Activated B cell treated with CpG ODN at 0.5 μM for 24 hours (primary cell): ENCODE measurements at places on chromosomes 2 and 18. TPM values are rescaled to one million over a fixed set of nuclear protein-coding genes. Genes with fewer than 3 reads are reported as not detected.

DNA sequence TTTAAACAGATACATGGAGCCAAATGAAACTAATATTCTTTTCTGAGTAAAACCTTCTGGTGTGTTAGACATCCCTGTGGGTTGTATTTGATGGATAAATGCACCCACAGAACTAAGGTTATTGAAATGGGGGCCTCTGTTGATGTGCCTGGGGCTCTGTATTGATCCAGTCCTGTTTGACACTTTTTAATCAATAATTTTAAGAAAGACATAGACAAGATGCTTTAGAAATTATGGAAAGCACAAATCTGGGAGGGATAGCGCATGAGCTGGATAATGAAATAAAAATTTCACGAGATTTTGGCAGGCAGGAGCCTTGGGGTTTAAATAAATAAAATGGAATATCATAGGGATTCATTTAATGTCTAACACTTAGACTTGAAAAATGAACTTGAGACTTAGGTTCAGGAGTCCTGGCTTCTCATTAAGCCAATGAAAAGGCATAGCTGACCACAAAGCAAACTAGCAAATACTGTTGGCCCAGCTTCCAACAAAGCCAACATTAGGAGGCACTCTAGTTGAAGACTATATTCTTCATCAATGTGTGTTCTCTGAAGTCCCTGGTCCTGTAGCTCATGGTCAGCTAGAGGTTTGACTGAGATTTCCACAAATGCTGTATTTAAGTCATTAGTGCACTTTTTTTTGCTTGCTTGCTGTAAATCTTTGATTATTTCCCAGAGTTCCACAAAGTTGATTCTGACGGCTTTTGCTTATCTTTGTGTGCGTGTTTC, 64.2 kb upstream of the SH3RF3 start:
- H3K27ac ChIP-seq, result no peak overlapping the region
- no peak overlapping the region for H3K4me3 ChIP-seq
- DNase-seq, result no peak
- no peaks in the 10 kb centered on the region for H3K4me1 ChIP-seq
- H3K36me3 ChIP-seq, result no peaks in the 10 kb centered on the region

DNA sequence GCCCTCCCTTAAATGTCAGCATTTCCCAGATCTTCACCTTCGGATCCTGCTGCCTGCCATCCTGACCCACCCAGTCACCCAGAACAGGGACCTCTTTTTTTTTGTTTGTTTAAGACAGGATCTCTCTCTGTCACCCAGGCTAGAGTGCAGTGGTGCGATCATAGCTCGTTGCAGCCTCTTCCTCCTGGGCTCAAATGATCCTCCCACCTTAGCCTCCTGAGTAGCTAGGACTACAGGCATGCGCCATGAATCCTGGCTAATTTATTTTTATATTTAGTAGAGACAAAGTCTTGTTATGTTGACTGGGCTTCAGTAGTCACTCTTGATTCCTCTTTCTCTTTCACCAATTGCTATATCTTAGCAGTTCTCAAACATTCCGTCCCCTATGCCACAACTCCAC, 39.0 kb downstream of the INSIG2 start:
- no peaks in the 10 kb centered on the region for H3K36me3 ChIP-seq
- H3K4me3 ChIP-seq, result no peak overlapping the region
- no peak overlapping the region for H3K27ac ChIP-seq
- peaks cover 24% of the 10 kb centered on the region for H3K4me1 ChIP-seq
- peaks cover 6% of the 10 kb centered on the region for H3K27me3 ChIP-seq

DNA sequence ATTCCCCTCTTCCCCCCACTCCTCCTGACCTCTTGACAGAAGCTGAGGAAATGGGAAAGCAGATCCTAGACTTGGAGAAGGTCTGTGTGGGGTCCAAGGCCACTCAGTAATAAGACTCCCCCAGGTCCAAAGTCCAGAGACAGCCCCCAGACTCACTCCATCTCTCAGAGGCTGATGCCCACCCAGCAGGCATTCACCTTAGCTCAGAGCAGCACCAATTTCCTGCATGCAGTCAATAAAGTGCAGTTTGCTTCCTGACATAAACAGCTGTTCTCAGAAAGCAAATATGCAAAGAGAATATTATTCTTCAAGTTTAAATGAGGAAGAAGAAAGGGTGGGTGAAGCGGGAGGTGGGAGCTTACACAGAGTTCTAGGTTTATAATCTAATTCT, 84.1 kb upstream of the RTN4 start:
- peaks cover 34% of the 10 kb centered on the region for H3K4me1 ChIP-seq
- H3K4me3 ChIP-seq, result peak overlapping the region; percentile 88
- DNase-seq, result no peak
- H3K27ac ChIP-seq, result peak overlapping the region; percentile 91
- H3K27me3 ChIP-seq, result no peaks in the 10 kb centered on the region

- H3K4me3 ChIP-seq, result no peak overlapping the region
- H3K27me3 ChIP-seq, result no peaks in the 10 kb centered on the region
- no peak for DNase-seq
- peaks cover 15% of the 10 kb centered on the region for H3K4me1 ChIP-seq
- peaks cover 50% of the 10 kb centered on the region for H3K36me3 ChIP-seq
Measured at GRCh38 chr18:46109386-46109785, 5.2 kb downstream of the HAUS1 start.

- peaks cover 28% of the 10 kb centered on the region for H3K36me3 ChIP-seq
- H3K27me3 ChIP-seq, result no peaks in the 10 kb centered on the region
- H3K27ac ChIP-seq, result no peak overlapping the region
- no peak for DNase-seq
Measured at GRCh38 chr2:28199995-28200679, 192.5 kb upstream of the FOSL2 start.

SCYGR5 gene
- total RNA-seq, result not detected in 2 replicates

ALPI gene
- total RNA-seq, result not detected in 2 replicates

EFR3B gene
- 0.07 and 0.10 TPM in 2 replicates for total RNA-seq
